Dermis microvascular lymphatic vessel endothelial cell (primary cell): ENCODE measurements at places on chromosomes 2 and 18.

GRCh38 chr2:142991295-142991694, 113.8 kb downstream of the KYNU start:
- no peak for DNase-seq

- no peak for DNase-seq
These were observed 30.0 kb downstream of the ADCYAP1 start for GRCh38 chr18:934518-935133.

DNA sequence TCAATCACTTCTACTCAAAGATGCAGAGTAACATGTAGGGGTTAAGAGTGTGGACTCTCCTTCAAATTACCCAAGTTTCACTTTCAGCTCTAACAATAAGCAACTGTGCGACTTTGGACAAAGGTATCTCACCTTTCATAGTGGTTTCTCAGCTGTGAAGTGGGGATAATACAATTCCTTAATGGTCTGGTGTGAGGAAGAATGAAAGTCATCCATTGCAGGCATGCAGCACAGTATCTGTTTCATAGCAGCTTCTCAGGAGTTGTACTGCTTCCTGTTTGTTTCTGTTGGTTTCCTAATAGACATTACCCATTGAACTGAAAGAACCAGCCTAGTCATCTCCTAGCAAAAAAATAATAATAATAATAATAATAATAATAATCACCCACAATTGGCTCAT, 74.4 kb downstream of the DDX18 start:
- no peak for DNase-seq

DNA sequence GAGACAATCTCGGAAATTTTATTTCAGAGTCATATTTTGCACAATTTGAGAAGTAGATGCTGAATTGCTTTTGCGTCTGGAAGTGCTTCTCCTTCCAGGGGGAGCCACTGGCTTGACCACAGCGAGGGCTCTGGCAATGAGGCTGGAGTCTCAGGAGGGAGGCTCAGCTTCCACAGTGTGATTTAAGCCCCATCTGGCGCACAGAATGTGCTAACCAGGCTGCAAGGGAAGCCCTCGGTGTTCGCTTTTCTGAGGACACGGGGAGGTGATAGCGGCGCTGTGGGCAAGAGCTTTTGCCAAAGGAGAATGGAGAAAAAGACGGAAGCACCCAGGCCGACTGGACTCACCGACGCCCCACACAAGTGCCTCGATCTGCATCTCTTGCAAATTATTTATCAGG, 52.4 kb downstream of the ADI1 start:
- no peak for DNase-seq

GRCh38 chr18:69998523-69998987, 50.9 kb upstream of the CD226 start:
- no peak for DNase-seq

DNA sequence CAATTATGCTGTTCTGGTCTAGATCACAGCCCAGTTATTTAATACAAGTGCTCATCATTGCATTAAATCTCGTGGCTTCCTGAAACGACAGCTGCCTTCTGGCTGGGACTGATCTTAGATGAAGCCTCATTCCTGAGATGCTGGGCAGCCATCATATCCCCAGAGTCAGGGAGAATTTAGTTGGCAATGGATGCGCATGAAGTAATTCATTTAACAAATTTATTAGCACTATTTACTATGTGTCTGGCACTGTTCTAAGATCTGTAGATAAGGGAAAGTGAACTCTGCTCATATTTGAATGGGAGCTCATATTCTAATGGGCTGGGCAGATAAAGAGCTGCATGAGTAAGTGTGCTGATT, 244.7 kb downstream of the KCNS3 start:
- DNase-seq, result no peak

DNA sequence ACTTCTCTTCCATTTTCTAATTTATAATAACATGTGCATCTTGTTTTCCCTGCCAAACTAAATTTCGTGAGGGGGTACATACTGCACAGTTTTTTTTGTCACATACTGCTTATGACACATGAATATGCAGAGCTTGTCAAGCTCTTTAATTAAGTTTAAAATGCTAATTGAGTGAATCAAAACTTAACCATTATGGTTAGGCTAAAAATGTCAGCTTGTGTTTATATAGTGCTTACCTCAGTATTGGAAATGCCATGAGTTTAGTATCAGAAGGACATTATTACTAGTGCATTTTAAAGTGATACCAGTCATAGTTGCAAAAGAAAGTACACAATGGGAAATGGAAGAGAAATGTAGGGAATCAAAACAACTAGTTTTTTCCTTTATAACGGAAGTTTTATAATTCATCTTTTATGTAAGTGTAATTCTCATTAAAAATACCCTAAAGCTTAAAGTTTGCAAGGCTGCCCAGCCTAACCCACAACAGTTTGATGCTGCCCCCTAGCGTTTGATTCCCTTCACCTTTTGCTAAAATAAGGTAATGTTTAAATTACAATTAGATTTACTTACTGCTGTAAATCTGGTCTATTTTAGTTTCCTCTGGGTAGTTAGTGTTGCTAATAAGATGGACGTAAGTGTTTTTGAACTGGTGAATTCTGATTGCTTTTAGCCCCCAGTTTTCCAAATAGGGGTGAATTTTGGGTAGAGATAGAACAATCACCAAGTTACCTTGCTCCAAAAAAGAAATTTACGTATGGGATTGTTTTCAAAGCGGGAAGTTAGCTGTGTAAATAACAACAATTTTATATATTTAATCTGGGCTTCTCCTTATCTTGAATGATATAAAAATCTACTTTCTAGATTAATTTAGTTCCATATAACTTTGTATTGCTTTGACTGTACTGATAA, 3.2 kb downstream of the SLC39A10 start:
- peak; percentile 77 for DNase-seq

GRCh38 chr2:132902626-132903025, 232.6 kb upstream of the LYPD1 start:
- DNase-seq, result no peak
